D341Med (cell line): ENCODE measurements at places on chromosomes 13 and 19.

- no peak for DNase-seq
These were observed 31.4 kb downstream of the NAXD start for GRCh38 chr13:110646442-110647364.

- no peak for DNase-seq
These were observed 5.5 kb downstream of the DPP9 start for GRCh38 chr19:4717966-4718701.

DNA sequence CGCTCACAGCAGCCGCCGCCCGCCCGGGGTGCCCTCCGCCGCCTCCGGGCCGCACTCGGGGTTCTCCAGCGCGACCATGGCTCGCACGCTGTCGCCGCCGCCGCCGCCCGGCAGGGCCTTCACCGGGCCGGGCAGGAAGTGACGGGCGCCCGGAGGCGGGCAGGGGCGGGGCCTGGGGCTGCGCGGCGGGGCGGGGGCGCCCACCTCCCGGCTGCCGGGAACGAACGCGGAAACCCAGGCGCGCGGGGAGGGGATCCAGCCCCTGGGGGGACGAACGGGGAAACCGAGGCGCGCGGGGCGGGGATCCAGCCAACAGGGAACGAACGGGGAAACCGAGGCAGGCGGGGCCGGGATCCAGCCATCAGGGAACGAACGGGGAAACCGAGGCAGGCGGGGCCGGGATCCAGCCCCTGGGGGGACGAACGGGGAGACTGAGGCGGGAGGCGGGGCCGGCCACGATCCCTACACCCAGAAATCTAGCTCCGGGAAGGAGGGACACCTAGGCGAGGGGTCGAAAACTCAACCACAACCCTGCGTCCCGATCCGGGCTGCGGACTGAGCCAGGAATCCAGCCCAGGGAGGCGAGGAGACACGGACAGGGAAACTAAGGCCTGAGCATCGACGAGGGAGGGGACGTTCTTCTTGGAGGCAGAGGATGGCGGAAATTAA lies at the start of gene R3HDM4:
R3HDM4 (minus strand) TSS at position 140 of the 669 bp plus-strand sequence; CDS start at position 78, 62 bp downstream.
- DNase-seq = peak; percentile 95

DNA sequence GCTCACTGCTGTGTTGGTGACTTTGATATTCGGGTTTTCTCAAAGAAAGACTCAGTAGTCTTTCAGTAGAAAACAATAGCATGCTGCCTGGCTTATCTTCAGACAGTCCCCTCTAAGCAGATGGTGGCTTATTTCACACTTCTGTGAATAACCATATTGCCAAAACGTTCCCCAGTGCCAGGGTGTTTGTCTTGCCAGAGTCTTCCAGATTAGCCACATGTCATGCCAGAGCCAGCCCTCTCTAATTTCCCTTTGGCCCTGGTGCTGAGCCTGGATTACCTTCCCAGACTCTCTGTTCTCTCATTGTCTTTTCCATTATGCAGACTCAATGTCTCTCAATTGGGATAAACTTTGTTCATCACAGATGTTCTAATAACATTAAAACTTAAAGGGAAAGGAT lies 488.0 kb upstream of the ATXN8OS start:
- peak; percentile 61 for DNase-seq

DNA sequence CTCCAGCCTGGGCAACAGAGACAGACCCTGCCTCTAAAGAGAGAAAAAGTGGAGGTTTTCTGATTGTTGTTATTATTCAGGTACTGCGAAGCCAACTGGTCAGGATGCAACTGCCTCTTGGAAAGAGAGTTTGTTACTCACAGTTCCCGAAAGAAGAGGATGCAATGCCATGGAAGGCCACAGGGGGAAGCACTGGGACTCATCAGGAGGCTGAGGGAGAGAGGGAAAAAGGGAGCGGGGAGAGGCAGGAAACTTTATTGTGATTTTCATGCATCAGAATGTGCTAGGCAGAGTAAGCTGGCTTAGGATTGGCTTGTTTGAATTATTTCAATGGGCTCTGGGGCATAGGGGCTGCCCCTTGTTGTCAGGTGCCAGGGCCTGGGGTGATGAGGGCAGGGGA lies 27.6 kb downstream of the MYO9B start:
- DNase-seq = no peak

GRCh38 chr13:111911121-111911720 lies 155.7 kb upstream of the SOX1 start:
- DNase-seq = peak; percentile 2

DNA sequence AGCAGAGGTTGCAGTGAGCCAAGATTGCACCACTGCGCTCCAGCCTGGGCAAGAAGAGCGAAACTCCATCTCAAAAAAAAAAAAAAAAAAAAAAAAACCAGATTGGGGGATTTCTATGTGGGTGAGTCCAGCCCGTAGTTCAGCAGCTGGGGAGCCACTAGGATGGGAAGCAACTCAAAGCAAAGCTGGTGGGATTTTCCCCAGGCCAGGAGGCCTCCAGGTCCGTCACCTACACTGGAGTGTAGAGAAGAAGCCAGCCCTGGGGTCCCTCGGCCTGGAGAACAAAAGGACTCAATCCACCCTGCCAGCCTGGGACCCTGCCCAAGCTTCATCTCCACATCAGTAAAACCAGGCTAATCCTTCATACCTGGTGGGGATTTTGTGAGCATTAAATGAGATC lies 121.3 kb upstream of the CACNA1A start:
- no peak for DNase-seq

DNA sequence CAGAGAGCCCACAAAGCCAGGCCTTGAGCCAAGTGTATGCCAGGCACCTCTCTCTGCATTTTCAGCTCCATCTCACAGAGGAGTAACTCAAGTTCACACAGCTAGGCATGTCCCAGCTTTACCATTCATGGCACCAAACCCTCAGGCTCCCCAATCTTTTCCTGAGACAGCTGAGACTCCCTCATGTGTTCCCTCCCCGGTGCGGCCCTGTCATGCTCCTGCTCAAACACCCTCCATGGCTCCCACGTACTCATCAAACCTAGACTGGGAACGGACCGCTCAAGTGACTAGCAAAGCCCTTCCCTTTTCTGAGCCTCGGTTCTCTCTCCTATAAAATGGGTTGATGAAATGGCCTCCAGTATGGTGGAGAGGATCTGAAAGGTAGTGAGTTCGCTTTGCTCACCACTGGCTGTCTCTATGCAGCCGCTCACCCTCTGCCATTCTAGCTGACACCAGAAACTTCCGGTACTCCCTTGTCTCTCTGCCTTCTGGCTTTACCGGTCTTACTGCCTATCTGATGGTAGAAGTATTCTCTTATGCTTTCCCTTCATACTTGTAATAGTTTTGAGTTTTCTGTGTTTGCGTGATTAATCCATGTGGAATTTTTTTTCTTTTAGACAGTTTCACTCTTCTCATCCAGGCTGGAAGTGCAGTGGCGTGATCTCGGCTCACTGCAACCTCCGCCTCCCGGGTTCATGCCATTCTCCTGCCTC lies 7.8 kb upstream of the SLC44A2 start:
- DNase-seq = no peak

DNA sequence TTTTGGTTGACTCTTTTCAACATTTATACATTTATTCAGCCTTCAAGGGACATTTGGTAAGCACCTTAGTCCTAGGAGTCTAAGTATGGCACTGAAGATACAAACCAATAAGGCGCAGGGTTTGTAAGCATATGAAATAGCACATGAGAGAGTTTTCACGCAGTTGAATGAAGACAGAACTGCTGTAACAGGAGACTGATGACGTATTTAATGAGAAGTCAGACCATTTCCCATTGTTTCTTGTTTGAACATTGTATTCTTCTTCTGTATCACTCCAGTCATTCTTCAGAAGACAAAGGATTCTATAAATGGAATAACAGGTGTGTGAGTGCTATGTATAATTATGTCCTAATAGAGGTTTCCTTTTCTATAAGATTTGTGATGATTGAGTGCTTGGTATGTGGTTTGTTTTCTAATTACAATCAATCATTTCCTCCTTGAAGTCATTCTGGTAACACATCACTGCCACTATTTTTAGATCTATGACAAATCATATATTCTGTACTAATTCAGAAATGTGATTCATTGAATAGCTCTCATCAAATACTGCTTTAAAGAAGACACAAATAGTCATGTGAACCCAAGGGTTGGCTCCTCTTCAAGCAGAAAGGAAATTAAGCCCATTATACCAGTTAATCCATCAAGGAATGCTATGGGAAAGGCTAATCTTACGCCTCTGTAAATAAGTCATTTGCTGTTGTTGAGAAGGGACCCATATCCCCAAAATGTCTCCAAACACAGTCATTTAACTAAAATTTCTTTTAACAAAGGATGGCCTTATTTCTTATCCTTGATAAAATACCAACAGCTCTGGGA lies 222.8 kb upstream of the NBEA start:
- DNase-seq = no peak

GRCh38 chr19:8580710-8581281 lies 3.6 kb upstream of the MYO1F start:
- peak; percentile 89 for DNase-seq

DNA sequence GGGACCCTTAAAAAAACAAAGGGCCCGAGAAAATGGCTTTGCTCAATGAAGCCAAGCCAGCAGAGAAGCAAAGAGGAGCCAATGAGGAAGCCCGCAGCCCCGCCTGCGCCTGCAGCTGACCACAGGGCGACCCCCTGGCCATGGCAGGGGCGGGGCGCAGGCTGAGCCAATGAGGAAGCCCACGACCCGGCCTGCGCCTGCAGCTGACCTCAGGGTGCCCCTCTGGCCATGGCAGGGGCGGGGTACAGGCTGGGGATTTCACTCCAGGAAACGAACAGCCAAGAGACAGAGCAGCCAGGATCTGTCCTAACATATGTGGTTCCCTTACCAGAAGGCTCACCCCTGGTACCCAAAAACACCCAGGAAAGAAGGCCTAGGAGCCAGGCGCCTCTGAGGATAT lies 101.4 kb downstream of the STK24 start:
- no peak for DNase-seq

DNA sequence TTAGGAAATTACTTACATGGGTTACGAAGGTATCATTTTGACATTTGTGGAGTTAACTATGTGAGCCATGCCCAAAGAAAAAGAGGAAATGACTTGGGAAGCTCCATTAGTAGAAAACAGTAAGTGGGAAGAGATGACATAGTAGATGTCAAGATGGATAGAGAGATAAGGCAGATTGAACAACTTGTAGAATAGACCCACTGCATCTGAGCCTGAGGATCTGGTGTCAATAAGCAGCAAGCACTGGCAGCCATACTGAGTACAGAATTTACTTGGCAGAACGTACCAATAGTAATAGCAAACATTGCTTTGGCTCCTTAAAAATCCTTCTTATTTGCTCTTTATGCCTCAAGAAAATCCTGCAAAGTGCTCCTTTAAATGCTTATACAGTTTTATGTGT lies 203.8 kb downstream of the GPC6 start:
- DNase-seq = no peak

GRCh38 chr19:41930926-41931592 lies 2.8 kb upstream of the ERFL start:
- DNase-seq = peak; percentile 90

- no peak for DNase-seq
These were observed 7.7 kb downstream of the PLEKHF1 start for GRCh38 chr19:29672933-29673336.

DNA sequence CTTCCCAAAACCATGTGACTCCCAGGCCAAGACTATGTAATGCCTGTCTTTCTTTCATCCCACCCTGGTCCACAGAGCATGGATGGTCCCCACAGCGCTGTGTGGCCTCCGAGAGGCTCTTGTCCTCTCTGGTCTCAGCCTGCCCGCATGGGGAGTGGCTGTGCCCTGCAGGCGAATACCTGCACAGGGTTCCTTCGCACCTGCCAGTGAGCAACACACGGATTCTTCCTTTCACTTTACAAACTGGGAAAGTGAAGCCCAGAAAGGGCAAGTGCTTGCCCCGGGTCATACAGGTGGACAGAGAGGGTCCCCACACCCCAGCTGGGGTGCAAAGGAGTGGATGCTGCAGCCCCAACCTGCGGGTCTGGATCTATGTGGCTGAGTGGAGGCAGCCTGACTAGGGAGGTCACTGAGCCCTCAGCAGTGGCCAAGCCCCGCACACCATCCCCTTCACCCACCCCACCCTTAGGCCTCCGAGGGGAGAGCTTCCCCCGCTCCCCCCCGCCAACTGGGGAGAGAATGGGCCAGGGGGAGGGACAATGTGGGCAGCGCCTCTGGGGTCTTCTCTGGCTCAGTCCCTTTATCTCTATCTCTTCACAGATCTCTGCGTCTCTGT lies 747 bp upstream of the MARK4 start:
- no peak for DNase-seq

DNA sequence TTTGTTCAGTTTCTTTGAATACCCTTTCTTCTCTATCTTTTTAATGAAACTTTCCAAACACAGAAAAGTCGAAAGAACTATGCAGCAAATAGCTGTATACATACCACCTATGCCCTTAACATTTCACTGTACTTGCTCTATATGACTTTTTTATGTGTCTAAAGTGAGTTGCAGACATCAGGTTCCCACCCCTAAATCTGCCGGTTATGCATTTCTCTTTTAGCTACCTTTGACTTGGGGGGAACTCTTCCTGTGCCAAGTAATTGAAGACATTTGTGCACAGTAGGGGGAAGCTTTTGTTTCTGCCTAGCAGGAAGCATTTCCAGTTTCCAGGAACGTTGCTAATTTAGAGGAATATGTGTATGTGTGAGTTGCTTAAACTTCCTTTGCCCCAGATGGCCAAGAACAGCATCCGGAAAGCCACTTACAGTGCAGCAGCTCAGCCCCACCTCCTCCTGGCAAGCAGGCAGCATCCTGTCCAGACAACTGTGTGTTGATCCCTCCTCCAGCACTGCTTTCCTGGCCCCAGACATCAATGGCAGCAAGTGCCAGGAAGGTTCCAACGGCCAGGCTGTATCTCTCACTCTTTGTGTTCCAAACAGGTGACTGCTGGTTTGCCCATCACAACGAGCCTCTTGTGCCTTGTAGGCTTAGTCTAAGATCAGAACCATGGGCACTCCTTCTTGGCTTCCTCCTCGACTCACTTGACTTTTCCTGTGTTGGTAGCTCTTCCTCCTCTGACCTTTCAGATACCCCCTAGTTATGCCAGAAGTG lies 14.7 kb upstream of the GRAMD1A start:
- no peak for DNase-seq

GRCh38 chr19:13794398-13794756 lies 866 bp upstream of the ZSWIM4 start:
- DNase-seq = no peak

DNA sequence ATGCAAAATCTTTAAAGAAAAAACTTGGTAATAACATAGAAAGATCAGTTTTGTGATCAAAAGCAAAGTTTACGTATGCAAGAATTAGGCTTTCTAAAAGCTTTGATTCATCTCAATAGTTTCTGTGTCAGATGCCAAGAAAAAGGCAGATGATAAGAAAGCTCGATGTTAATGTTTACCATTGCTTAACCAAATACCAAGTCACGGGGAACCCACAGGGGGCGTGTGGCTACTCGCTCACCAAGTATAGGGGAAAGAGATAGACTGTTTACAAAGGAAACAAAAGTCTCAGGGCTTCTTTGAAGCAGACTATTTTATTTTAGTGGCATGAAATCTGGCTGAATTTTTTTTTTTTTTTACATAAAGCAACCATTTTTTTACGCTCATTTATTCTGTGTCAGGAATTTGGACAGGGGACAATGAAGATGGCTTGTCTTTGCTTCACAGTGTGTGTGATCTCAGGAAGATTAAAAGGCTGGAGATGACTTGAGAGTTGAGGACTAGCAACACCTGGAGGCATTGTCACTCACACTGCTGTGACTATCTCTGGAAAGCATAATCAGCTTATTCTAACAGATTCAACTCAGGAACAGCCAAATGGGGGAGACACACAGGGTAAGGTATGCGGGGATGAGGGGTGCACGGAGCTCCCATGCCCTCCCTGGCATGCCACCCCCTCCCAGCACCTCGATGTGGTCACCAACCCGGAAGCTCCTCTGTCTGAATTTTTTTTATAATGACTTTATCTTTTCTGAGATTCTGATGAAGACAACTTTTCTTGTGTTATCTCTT lies 24.9 kb downstream of the RCBTB1 start:
- no peak for DNase-seq
